ENCODE measurements at places on chromosomes 12 and 14. TPM values are rescaled to one million over a fixed set of nuclear protein-coding genes. Genes with fewer than 3 reads are reported as not detected.

Gene AKAP3
- total RNA-seq: 3.4 TPM

Gene STXBP6
- not detected for total RNA-seq

Gene ACACB
- total RNA-seq: 12.2 TPM

Gene CCDC177
- not detected for total RNA-seq

Gene WDR20
- total RNA-seq: 28.3 TPM

Gene FOXA1
- not detected for total RNA-seq

GRCh38 chr12:12376646-12377448 lies 20.0 kb downstream of the BORCS5 start:
- H3K36me3 ChIP-seq: peaks cover 38% of the 10 kb centered on the region
- no peak overlapping the region for H3K4me3 ChIP-seq
- peak overlapping the region; percentile 65 for H3K27ac ChIP-seq
- no peak for DNase-seq
- no peaks in the 10 kb centered on the region for H3K27me3 ChIP-seq

DNA sequence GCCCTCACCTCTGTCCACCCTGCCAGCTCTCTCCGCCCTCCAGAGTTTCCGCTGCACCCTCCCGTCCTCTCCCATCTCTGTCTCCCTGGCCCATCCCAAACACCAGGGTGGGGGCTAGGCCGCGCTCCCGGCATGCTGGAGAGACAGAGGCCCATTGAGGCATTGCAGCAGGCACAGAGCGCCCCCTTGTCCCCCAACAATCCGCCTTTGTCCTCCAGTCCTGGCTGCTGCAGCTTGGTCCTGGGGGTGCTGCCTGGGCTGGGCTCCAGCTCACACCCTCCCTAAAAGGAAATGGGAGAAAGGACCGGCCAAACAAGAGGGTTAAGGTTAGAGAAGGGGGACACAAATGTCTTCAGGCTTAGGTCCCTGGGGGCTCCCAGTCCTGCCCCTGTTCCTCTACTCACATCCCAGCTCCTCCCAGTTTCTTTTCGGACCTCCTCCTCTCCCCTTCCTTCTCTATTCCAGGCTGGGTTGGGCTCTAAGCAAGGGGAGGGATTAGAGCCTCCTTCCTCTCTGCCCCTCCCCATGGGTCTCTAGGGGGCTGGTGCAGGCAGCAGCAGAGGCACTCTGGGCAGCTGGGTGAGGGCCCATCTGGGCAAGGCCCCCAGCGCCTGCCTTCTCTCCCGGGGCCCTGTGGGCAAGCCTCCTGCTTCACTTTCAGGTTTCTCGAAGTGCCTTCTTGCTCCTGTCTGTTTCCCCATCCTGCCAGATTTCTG lies at the start of gene CMTM5:
TSS of gene CMTM5 (plus strand) at position 565 of the 716 bp plus-strand sequence. CDS start 206 bp downstream, outside the sequence.
- no peak for DNase-seq
- H3K27ac ChIP-seq: no peak within 1 kb of the TSS
- H3K4me3 ChIP-seq: no peak within 1 kb of the TSS
- no peaks in the 10 kb centered on the region for H3K36me3 ChIP-seq
- H3K27me3 ChIP-seq: peaks cover 3% of the 10 kb centered on the region
- peaks cover 2% of the 10 kb centered on the region for H3K4me1 ChIP-seq

DNA sequence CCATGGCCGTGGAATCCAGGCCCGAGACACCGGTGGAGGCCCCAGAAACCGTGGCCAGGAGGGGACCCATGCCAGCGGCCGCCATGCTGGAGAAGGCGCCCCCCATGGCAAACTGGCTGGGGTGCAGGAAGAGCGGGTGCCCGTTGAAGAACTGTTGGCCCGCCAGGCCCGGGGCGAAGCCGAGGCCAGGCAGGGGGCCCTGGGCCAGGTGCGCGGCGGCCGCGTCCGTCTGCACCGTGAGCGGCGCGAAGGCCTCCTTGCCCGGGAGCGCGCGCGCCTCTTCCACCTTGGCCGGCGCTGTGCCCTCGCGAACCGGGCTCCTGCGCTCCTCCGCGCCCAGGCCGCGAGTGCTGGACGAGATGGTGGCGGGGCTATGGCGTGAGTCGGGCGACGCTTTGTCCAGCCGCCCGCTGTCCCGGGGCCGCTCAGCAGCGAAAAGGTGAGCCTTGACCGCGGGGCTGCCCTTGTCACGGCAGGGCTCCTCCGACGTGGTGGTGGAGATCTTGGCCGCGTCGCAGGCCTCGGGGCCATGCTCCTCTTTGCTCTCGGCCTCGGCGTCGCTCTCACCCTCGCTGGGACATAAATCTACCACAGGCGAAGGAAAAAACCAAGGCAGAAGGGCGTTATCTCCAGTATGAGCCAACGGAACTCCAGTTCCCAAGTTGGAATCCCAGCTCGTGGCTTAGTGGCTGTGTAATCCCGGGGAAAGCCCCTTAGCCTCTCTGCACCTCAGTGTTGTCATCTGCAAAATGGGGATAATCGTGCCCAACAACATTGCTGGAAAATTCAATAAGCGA lies 9.5 kb downstream of the TBX3 start:
- no peak for DNase-seq
- no peak overlapping the region for H3K27ac ChIP-seq
- no peak overlapping the region for H3K4me3 ChIP-seq
- H3K27me3 ChIP-seq: peaks cover 48% of the 10 kb centered on the region
- H3K4me1 ChIP-seq: no peaks in the 10 kb centered on the region

DNA sequence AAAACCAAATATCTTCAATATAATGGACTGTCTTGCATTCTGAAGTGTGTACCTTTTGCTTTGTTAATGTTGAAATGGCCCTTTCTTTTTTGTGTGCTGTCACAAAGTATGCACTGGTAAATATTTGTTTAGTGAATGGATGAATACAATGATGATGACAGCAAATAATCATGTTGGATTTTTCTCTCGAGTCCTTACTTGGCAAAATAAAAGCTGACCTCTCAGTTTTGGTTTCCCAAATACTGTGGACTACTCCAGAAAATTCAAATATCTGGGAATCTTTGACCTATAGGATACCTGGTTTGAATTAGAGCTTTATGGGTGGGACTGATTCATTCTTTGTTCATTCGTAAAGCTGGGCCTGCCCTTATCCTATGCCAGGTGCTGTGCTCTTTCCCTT lies 5.5 kb downstream of the UBE3B start:
- no peak overlapping the region for H3K27ac ChIP-seq
- no peaks in the 10 kb centered on the region for H3K27me3 ChIP-seq
- no peak overlapping the region for H3K4me3 ChIP-seq
- H3K36me3 ChIP-seq: peaks cover 28% of the 10 kb centered on the region

DNA sequence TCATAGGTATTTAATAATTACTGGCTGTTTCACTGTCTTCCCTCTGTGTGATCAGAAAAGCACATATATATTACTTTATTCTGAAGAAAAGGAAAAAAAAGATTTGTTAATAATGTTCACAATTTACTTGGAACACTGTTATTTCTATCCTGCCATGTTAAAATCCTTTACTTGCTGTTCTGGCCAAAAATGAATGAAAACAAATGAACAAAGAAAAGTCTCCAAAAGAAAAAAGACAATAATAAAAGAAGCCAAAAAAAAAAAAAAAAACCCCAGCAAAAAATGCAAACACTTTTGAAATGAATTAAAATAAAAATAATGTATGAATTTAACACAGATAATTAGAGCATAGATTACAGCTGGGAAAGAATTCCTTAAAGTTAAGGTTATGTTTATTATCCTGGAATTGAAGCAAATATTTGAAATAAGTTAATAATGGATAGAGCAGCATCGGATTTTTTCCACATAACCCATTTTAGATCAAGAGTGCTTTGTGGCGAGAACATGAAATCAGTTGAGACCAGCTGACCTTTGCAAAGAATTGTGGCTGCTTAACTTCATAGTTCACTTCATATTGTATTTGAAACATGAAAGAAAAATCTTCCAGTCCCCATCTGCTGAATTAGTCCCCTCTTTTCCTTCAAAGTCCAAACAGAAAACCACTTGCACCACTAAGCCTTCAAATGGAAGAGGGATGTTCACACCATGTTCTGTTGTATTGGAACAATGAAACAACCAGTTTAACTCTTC lies 444.8 kb downstream of the ADAMTS20 start:
- H3K27me3 ChIP-seq: no peaks in the 10 kb centered on the region
- no peaks in the 10 kb centered on the region for H3K36me3 ChIP-seq
- DNase-seq: no peak
- no peaks in the 10 kb centered on the region for H3K4me1 ChIP-seq
- no peak overlapping the region for H3K4me3 ChIP-seq

DNA sequence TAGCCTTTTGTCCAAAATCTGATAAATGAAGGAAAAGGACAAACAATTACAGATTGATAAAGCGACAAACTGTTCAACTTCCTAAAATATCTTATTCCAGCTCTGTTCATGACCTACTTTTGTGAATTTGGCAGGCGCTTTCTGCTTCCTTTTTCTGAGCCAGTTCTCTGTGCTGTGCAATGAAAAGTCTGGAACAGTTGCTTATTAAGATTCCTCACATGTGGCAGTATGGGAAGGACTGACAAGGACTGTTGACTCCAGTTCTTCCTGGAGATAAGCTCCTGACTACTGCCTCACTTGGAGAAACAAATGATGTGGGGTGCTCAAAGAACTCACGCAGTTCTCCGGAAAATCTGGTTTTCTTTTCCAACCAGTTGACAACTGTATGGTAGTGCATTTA lies 58.3 kb upstream of the ANP32D start:
- no peak for DNase-seq
- peaks cover 11% of the 10 kb centered on the region for H3K4me1 ChIP-seq
- peaks cover 6% of the 10 kb centered on the region for H3K36me3 ChIP-seq

- H3K36me3 ChIP-seq: no peaks in the 10 kb centered on the region
- peaks cover under 1% of the 10 kb centered on the region for H3K4me1 ChIP-seq
- H3K4me3 ChIP-seq: no peak overlapping the region
- peaks cover 5% of the 10 kb centered on the region for H3K27me3 ChIP-seq
Measured at GRCh38 chr12:131493068-131493826, 217.6 kb upstream of the SFSWAP start.

DNA sequence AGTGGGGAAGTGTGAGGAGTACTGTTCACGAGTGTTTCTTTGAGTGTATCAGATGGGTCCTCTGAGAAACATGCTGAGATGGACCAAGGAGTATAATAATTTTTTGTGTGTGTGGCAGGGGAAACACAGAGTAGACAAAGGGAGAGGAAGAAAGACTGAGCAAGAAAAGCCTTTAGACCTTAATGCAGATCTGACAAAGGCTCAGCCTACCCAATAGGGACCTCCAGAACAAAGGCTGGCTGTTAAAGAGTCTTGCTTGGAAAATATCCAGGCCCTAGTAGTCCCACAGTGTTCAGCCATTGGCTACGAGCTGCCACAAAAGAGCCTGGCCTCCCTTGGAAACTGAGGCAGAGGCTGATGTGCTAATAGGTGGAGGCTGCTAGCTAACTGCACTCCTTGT lies 13.5 kb downstream of the COQ5 start:
- no peak overlapping the region for H3K27ac ChIP-seq
- DNase-seq: no peak
- H3K27me3 ChIP-seq: no peaks in the 10 kb centered on the region
- H3K4me3 ChIP-seq: no peak overlapping the region
- H3K36me3 ChIP-seq: peaks cover 26% of the 10 kb centered on the region
- H3K4me1 ChIP-seq: no peaks in the 10 kb centered on the region

- H3K27ac ChIP-seq: no peak overlapping the region
- DNase-seq: no peak
- H3K4me1 ChIP-seq: peaks cover 11% of the 10 kb centered on the region
- H3K4me3 ChIP-seq: no peak overlapping the region
- peaks cover 29% of the 10 kb centered on the region for H3K27me3 ChIP-seq
Measured at GRCh38 chr12:31119192-31119802, 45.6 kb downstream of the DDX11 start.

DNA sequence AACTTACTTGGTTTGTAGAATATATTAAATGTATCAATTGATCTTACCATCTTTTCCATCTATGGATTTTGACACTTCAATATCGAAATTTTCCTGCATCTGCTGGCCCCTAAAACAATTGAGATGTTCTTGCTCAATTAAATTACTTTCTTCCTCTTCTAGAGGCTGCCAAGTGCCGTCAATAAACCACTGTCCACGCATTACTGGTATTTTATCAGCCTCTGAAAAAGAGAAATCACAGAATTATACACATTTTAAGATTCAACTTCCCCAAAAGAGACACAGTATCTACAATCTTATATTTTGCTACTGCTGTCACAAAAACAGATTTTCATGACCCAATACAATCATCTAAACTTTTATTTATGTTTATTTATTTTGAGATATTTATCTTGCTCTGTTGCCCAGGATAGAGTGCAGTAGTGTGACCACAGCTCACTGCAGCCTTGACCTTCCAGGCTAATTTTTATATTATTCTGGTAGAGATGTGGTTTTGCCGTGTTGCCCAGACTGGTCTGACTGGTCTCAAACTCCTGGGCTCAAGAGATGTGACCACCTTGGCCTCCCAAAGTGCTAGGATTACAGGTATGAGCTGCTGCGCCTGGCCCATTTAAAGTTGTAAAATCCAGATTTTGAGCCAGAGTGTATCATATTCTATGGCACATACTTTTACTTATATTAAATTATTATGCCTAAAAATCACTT lies 49.3 kb downstream of the DDHD1 start:
- H3K27me3 ChIP-seq: no peaks in the 10 kb centered on the region
- H3K4me3 ChIP-seq: no peak overlapping the region
- peaks cover 46% of the 10 kb centered on the region for H3K36me3 ChIP-seq
- H3K27ac ChIP-seq: no peak overlapping the region

GRCh38 chr12:112711507-112711906 lies 80.0 kb upstream of the RPH3A start:
- no peak overlapping the region for H3K4me3 ChIP-seq
- H3K27ac ChIP-seq: no peak overlapping the region
- H3K36me3 ChIP-seq: no peaks in the 10 kb centered on the region
- H3K27me3 ChIP-seq: peaks cover 2% of the 10 kb centered on the region
- DNase-seq: no peak

- no peaks in the 10 kb centered on the region for H3K4me1 ChIP-seq
- no peak for DNase-seq
- no peak overlapping the region for H3K27ac ChIP-seq
- H3K27me3 ChIP-seq: no peaks in the 10 kb centered on the region
Measured at GRCh38 chr14:37263656-37264236, 66.0 kb downstream of the MIPOL1 start.

- H3K27ac ChIP-seq: no peak overlapping the region
- peaks cover 72% of the 10 kb centered on the region for H3K36me3 ChIP-seq
- H3K27me3 ChIP-seq: no peaks in the 10 kb centered on the region
- no peak overlapping the region for H3K4me3 ChIP-seq
Measured at GRCh38 chr14:95472819-95473251, 43.6 kb downstream of the SYNE3 start.

GRCh38 chr14:35068238-35069012 lies 22.4 kb downstream of the FAM177A1 start:
- H3K36me3 ChIP-seq: peaks cover 46% of the 10 kb centered on the region
- no peaks in the 10 kb centered on the region for H3K4me1 ChIP-seq
- no peak for DNase-seq
- H3K27ac ChIP-seq: no peak overlapping the region
